ENCODE measurements at places on chromosomes 6 and 20.

DNA sequence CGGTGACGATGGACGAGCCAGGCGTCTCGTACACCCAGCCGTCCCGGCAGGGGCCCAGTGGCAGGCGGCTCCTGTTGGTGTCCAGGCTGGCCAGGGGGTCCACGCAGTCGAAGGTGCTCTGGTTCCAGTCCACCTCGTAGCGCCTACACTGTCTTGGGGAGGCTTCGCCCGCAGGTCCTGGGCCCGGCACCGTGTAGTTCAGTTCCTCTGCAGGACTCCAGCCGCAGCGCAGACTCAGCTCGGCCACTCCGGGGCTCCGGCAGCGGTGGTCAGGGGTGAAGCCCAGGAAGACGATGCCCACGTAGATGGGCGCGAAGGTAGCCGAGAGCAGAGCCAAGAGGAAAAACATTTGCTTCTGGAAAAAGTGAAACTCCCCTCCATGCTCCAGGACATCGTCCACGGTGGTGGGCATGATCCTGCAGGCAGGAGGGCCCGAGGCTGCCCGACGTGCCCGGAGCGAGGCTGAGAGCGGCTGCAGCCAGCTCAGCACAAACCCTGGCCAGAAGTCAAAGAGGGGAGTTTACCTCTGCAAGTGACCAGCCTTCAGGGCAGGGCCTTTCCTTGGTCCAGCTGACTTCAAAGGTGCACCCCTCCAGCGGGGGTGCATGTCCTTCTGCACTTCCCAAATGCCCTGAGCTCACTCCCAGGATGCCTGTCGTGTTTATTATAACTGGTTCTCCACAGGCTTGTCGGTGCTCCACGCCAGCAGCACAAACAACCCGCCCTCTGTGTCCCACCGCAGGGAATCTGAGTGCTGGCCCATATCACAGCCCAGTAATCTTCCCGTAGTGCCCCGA lies at the start of gene SLC22A2:
SLC22A2 (minus strand) TSS at position 476 of the 797 bp plus-strand sequence; CDS start at position 412, 64 bp downstream.
- DNase-seq = no peak

GRCh38 chr6:5747379-5747778 lies 259.3 kb downstream of the NRN1 start:
- DNase-seq = no peak

GRCh38 chr6:132698608-132699007 lies 15.2 kb downstream of the VNN1 start:
- DNase-seq = no peak

DNA sequence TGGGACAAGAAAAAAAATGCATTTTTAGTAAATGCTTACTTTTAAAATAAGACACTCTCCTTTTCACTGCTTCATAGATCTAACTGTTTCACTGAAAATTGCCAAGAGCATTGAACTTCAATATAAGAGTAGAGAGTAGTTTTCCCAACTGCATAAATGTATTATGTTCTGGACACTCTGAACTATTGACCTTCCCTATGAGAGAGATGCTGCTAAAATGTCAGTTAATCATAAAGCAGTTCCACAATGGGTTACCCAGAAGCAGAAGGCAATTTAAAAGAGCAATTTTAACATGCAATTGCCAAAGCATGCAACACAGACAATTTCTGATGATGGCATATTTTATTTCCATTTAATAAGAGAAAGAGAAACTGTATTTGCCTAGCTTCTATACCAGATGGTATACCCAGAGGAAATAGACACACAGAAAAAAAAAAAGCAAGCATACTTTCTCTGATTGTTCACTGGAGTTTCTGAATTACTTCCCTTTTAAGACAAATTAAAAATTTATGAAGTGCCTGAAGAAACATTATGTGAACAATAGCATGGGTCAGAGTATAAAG lies 279.1 kb upstream of the THEMIS start:
- no peak for DNase-seq

- no peak for DNase-seq
Observed at GRCh38 chr20:9736373-9736772, 102.5 kb downstream of the PAK5 start.

Data from RPMI7951 (cell line).